SIG-M5 (cell line): ENCODE measurements at places on chromosomes 2 and 18.

DNA sequence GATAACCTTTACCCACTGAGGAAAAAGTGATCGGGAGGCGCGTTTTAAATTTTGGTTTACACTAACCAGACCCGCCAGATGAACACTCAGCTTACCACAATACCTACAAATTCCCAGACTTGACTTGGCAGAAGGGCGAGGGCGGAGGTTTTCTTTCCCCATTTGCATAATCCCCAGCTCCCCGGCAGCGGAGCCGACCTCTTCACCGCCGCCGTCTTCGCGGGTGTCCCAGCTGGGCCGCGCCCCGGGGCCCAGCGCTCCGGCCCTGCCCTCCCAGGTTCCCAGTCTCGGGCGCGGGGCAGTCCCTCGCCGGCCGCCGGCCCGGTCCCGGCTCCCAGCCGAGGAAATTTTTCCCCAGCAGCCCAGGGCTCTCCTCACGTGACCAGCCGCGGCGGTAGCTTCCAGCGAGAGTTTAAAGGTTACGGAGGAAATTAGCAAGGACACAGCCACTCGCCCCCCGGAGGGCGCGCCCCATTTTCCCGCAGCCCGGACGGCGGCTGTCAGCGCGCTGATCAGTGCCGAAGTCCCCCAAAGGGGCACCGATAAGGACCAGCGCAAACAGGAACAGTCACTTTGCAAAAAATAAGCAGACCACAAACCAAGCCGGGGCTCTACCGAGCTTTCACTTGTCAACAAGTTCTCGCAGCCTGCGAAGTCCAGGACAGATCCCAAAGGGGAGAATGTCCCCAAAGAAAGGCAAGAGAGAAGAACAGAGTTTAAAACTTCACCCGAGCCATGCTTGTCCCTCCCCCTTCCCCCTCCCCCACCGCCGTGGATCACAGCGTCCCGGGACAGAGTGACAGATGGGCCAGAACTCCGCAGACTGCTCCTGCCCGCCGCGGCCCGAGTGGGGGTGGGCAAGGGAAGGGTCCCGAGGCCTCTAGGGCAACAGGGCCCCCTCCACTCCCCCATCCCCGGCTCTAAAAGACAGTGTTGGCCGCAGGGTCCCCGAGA, 1.3 kb upstream of the PRKCE start:
- no peak for DNase-seq

DNA sequence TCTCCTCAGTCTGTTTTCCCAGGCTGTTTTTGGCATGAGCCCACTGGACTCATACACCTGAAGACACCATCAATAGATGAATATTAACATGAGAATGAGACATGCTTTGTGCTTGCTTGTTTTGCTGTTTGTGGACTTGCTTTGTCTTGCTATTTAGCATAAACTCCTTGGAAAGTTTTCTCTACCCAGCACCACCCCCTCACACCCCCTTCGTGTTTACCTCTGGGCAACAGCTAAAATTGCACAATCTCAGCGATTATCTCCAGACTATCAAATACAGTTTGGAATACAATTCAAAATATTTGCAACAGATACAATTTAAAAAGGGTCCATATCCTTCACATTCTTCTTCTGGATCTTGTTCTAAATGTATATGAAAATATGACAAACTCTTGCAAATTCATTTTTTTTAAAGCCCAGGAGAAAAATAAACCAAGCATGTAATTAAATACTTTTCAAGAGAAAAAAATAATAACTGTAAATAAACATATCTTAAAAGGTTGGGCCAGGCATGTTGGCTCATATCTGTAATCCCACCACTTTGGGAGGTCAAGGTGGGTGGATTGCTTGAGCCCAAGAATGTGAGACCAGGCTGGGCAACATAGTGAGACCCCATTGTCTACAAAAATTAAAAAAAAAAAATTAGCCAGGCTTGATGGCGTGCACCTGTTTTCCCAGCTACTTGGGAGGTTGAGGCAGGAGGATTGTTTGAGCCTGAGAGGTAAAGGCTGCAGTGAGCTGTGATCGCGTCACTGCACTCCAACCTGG, 32.3 kb upstream of the PMAIP1 start:
- no peak for DNase-seq

DNA sequence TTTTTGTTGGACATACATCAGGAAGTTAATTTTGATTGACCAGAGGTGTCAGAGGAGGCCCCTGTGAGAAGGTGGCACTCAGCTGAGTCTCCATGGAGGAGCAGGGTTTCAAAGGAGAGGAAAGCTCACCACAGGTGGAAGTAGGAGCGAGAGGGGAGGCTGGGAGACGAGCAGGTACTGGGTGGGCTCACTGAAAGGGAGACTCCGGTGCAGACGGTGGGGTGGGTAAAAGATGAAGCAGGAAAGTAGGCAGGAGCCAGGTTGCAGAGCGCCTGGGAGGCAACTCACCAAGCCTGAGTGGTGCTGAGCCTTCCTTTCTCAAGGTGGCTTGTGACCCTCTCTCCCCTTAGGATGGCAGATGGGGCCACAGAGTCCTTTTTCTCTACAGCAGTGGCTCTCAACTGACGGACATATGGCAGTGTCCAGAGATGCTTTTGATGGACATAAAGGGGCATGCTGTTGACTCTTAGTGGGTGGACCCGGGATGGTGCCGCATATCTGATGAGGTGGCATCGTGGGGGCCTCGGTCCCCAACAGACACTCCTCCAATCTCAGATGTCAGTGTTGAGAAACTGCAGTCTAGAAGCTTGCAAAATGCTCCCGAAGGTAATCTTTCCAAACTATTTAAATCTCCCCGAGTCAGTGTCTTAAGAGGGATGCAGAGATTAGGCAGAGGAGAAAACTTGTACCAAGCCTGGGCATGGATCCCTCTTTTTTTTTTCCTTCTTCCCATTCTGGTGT, 64.0 kb downstream of the LPIN1 start:
- no peak for DNase-seq

DNA sequence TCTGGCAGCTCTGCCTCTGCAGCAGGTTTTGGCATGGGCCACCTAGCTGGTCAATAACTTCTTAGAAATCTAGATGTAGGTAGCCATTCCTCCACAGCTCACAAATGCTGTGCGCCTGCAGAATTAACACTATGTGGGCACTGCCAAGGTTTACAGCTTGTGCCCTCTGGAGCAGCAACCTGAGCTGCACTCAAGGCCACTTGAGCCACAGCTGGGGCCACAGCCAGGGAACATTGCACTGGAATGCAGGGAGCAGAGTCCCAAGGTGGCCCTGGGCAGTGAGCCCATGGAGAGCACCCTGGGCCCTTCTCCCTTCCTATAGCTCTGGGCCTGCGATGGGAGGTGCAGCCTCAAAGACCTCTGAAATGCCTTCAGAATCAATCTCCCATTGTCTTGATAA, 365.3 kb downstream of the SATB2 start:
- DNase-seq = no peak

- no peak for DNase-seq
Measured at GRCh38 chr2:25262288-25262687, 79.4 kb downstream of the DNMT3A start.

- DNase-seq = no peak
Measured at GRCh38 chr2:4300616-4301015, 597.2 kb downstream of the DCDC2C start.

- no peak for DNase-seq
Measured at GRCh38 chr2:52828112-52828511, 939.5 kb upstream of the CHAC2 start.

DNA sequence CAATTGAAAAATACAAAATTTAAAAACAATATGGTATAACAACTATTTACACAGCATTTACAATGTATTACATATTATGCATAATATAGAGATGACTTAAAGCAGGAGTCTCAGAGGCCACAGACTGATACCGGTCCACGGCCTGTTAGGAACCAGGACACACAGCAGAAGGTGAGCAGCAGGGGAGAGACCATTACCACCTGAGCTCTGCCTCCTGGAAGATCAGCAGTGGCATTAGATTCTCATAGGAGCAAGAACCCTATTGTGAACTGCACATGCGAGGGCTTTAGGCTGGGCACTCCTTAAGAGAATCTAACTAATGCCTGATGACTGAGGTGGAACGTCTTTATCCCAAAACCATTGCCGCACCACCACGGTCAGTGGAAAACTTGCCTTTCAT, 58.0 kb downstream of the SMAD2 start:
- no peak for DNase-seq

GRCh38 chr2:134198006-134198634, 55.8 kb upstream of the MGAT5 start:
- DNase-seq = no peak
